ENCODE measurements at places on chromosomes 5 and 9.

DNA sequence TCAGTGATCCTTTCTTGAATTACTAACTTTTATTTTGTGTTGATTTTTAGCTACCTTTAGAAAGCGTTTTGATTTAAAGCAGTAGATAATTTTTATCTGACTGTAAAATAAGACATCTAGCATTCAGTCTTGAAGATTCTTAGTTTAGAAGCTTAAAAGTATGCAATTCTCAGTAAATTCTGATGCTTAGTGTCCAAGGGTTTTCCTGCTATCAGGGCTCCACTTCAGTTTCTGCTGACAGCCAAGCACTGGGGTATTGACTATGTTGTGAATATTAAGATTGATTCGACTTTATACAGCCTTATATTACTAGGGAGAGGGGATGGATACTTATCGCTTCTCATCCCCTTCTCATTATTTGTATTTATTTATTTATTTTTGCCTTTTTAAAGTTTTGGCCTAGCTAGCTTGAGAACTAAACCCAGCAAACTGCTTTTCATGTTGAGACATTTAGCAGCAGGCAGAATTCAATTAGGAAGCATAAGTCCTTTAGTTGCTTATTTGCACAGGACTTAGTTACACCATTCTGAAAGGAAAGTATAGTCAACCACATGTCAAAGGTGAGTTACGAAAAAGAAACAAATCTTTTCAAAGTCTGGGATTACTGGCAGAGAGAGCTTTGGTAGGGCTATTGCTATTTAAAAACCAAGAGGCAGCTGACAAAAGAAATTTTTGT, 2.9 kb downstream of the PBX3 start:
- DNase-seq = no peak

DNA sequence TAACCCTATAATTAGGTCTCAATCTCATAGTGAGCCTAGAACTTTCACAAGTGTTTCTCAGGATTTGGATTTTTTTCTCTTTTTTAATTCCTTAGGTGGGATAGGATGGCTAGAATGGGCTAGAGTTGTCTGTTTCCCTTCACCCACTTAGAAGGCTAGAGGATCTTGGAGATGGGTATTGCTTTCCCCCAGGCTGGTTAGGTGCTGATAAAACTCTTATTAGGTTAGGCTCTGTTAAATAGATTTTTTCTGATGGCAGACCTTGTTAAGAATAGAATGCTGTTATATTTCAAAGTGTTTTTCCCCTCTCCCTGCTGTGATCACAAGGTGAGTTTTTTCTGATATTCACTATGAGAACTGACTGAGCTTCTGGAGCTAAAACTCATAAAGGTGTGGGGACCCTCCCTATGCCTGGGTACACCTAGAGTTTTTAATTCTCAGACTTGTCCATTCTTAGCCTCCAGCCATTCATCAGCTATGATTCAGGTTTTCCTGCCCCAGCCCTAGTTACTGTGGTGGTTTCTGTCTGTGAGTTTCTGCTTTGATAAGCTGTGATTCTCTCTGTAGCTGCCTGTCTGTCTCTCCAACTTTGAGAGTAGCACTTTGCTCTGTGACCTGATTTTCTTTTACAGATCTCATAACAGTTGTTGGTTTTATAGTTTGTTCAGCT, 132.4 kb downstream of the HACD4 start:
- DNase-seq = no peak

DNA sequence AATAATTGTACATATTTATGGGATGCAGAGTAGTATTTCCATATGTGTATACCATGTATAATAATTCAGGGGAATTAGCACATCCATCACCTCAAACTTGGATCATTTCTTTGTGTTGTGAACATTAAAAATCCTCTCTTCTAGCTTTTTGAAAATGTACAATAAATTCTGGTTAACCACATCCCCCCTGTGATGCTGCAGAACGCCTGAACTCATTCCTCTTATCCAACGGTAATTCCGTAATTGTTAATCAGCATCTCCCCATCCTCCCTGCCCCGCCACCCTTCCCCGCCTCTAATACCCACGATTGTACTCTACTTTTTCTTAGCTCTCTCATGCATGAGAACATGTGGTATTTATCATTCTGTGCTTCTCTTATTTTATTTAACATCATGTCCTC, 127.7 kb upstream of the ANKRD55 start:
- DNase-seq = no peak

- peak; percentile 62 for DNase-seq
Measured at GRCh38 chr9:15211160-15211814, 95.7 kb downstream of the TTC39B start.

DNA sequence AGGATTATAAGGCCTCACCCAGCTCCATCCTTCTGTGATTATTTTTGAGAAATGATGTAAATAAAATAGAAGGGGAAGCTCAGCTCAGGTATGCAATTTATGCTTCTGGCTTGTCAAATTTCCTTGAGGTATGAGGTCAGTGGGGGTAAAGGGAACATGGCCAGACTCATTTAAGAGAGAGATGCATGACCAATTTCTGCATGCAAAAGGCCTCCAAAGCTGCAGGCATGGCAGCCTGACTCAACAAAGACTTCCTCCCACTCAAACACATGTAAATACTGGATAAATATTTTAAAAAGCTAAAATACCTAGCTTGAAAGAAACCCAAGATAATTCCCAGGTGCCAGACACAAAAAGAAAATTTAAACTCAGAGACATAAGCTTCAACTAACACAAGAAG, 101.4 kb upstream of the SLC1A3 start:
- DNase-seq = no peak

Measured in hematopoietic multipotent progenitor cell treated with erythropoietin and hydrocortisone succinate and interleukin-3 and kit ligand, for 15 days (in vitro differentiated cells).